ENCODE measurements at places on chromosomes 6 and 20. TPM values are rescaled to one million over a fixed set of nuclear protein-coding genes. Genes with fewer than 3 reads are reported as not detected.

The RAMACL gene
- 2.4 TPM for total RNA-seq

The SMIM26 gene
- total RNA-seq: 51.5 TPM

The C6orf15 gene
- not detected for total RNA-seq

The SNAP25 gene
- 10.9 TPM for total RNA-seq

The SYNDIG1 gene
- 4.5 TPM for total RNA-seq

The MUC22 gene
- not detected for total RNA-seq

The FILIP1 gene
- 34.4 TPM for total RNA-seq

The BHLHE23 gene
- not detected for total RNA-seq

The MRAP2 gene
- 74.4 TPM for total RNA-seq

The CBLN4 gene
- total RNA-seq: not detected

The LY6G6F gene
- total RNA-seq: not detected

The ADGRF4 gene
- not detected for total RNA-seq
